CD8-positive, alpha-beta memory T cell (primary cell): ENCODE measurements at places on chromosomes 1 and 21. TPM values are rescaled to one million over a fixed set of nuclear protein-coding genes. Genes with fewer than 3 reads are reported as not detected.

- H3K27ac ChIP-seq: no peak overlapping the region
- H3K27me3 ChIP-seq: no peaks in the 10 kb centered on the region
- peaks cover 41% of the 10 kb centered on the region for H3K36me3 ChIP-seq
- DNase-seq: no peak
These were observed 27.1 kb downstream of the MRAP start for GRCh38 chr21:32325706-32326105.

- no peaks in the 10 kb centered on the region for H3K27me3 ChIP-seq
- no peak for DNase-seq
- no peaks in the 10 kb centered on the region for H3K36me3 ChIP-seq
These were observed 121.3 kb downstream of the TGFB2 start for GRCh38 chr1:218466341-218467010.

- H3K36me3 ChIP-seq: no peaks in the 10 kb centered on the region
- no peaks in the 10 kb centered on the region for H3K27me3 ChIP-seq
- H3K4me3 ChIP-seq: no peak overlapping the region
- H3K27ac ChIP-seq: no peak overlapping the region
- H3K4me1 ChIP-seq: peaks cover 3% of the 10 kb centered on the region
- no peak for DNase-seq
These were observed 8.8 kb downstream of the ETV3L start for GRCh38 chr1:157090771-157091170.

DNA sequence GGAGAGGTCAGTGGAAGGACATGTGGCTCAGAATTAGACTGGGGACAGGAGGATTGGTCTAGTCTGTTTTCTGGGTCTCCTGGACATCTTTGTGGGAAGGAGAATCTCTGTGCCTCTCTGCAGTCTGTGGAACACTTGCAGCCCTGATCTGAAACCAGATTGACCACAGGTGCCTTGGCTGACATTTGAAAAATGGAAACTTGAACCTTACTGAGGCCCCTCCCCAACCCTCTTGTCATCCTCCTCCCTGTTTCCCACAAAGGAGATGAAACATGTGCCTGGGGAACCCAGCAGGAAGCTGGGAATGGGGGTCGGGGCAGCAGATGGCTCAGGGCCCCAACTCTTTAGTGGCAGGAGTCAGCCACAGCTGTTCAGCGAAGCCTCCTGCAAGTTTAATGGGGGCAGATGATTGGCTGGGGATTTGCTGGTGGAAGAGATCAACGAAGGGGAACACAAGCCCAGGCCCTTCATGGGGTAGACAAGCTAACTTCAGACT lies 18.1 kb downstream of the VASH2 start:
- no peak overlapping the region for H3K27ac ChIP-seq
- no peak overlapping the region for H3K4me3 ChIP-seq
- no peaks in the 10 kb centered on the region for H3K4me1 ChIP-seq
- H3K27me3 ChIP-seq: no peaks in the 10 kb centered on the region

- H3K36me3 ChIP-seq: no peaks in the 10 kb centered on the region
- DNase-seq: no peak
- no peak overlapping the region for H3K27ac ChIP-seq
- peaks cover 11% of the 10 kb centered on the region for H3K27me3 ChIP-seq
- H3K4me3 ChIP-seq: no peak overlapping the region
These were observed 33.5 kb upstream of the TRIM17 start for GRCh38 chr1:228450200-228450599.

DNA sequence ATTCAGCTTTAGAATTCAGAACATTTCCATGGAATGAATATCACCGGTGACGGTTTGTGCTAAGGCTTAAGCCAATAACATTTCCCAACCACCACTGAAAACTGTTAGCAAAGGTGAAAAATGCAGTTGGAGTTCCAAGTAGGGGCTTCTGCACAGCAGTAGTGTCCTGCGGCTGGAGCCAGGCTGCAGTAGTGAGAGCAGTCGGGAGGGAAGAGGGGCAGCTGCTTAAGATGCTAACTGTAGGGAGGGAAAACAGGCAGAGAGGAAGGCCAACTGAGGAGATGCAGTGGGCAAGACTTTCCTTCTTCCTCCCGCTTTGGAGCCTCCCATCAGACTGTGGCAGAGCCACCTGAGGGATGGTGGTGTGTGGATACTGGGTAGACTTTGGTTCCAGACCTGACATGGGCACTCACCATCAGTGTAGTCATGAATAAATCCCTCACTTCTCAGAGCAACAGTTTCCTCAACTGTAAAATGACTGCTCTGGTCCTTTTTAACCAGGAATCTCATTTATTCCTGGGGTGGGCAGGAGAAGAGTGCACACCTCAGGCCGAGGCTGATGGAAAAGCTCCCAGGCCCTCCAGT lies 3.2 kb downstream of the F3 start:
- no peaks in the 10 kb centered on the region for H3K4me1 ChIP-seq
- no peaks in the 10 kb centered on the region for H3K36me3 ChIP-seq
- H3K27ac ChIP-seq: no peak overlapping the region
- DNase-seq: no peak

GRCh38 chr1:44798481-44799365 lies 1.5 kb upstream of the PLK3 start:
- H3K27me3 ChIP-seq: no peaks in the 10 kb centered on the region
- H3K27ac ChIP-seq: no peak overlapping the region
- H3K36me3 ChIP-seq: peaks cover 11% of the 10 kb centered on the region
- DNase-seq: no peak
- no peak overlapping the region for H3K4me3 ChIP-seq

- H3K27ac ChIP-seq: no peak overlapping the region
- DNase-seq: no peak
- H3K4me1 ChIP-seq: peaks cover 6% of the 10 kb centered on the region
- H3K36me3 ChIP-seq: no peaks in the 10 kb centered on the region
These were observed 4.0 kb upstream of the PLEKHM2 start for GRCh38 chr1:15680131-15680530.

- no peaks in the 10 kb centered on the region for H3K36me3 ChIP-seq
- no peak overlapping the region for H3K27ac ChIP-seq
- H3K4me3 ChIP-seq: no peak overlapping the region
- DNase-seq: no peak
These were observed 2135.4 kb downstream of the MRPL39 start for GRCh38 chr21:23471877-23472276.

DNA sequence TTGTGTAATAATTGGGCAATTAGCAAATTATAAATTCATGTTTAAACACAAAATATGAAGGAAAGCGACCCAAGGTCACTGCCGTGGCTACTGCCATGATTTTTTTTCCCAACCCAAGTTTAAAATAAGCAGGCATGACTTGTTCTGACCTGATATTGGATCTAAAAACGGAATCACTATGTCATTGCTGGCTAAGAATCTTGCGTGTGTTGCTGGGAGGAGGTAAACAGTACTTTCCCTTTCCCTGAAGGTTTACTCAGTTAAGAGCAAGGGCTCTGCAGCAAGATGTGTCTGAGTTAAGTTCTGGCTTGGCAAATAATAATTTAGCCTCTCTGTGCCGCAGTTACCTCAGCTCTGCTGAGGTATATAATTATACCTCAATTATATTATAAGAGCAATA lies 125.7 kb upstream of the L1TD1 start:
- H3K4me3 ChIP-seq: no peak overlapping the region
- H3K36me3 ChIP-seq: no peaks in the 10 kb centered on the region
- no peaks in the 10 kb centered on the region for H3K4me1 ChIP-seq
- H3K27me3 ChIP-seq: no peaks in the 10 kb centered on the region

GRCh38 chr1:27117733-27118439 lies 37.0 kb downstream of the SLC9A1 start:
- peaks cover 26% of the 10 kb centered on the region for H3K4me1 ChIP-seq
- no peak overlapping the region for H3K4me3 ChIP-seq
- no peak for DNase-seq
- H3K27ac ChIP-seq: no peak overlapping the region

DNA sequence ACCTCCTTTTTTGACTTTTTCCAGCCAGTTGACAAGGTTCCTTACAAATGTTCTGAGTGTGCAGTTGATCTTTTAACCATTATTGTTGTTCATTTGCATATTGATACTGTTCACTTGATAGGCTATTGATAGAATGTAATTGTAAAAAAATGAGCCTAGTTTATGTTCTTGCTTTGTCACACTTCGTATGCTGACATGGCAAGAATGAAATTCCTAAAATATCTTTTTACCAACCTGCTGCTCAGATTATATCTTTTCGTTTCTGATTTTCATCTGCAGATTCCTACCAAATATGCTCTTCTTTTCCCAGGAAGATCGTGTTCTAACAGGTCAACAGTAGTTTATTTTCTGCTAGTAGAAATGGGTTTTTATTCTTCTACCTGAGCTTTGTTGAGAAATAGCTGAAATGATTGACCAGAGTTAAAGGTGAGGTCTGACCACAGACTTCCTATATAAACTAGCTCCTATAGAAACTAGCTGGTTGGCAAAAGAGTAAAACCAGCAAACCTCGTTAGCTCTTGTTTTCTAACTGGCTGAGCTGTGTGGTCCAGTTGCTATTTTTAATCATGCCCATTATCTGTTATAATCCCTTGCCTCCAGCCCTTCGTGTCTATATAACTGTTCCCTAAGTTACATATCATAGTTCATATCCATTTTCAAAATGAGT lies 174.8 kb downstream of the HS2ST1 start:
- no peak overlapping the region for H3K4me3 ChIP-seq
- H3K4me1 ChIP-seq: no peaks in the 10 kb centered on the region

GRCh38 chr21:38293765-38294164 lies 37.0 kb downstream of the KCNJ15 start:
- no peak overlapping the region for H3K27ac ChIP-seq
- peaks cover 36% of the 10 kb centered on the region for H3K4me1 ChIP-seq
- H3K36me3 ChIP-seq: no peaks in the 10 kb centered on the region
- H3K27me3 ChIP-seq: no peaks in the 10 kb centered on the region
- no peak overlapping the region for H3K4me3 ChIP-seq

- H3K36me3 ChIP-seq: no peaks in the 10 kb centered on the region
- H3K27me3 ChIP-seq: no peaks in the 10 kb centered on the region
- no peak overlapping the region for H3K27ac ChIP-seq
- DNase-seq: no peak
- H3K4me1 ChIP-seq: no peaks in the 10 kb centered on the region
These were observed 13.9 kb downstream of the BTBD8 start for GRCh38 chr1:92094090-92094489.

GRCh38 chr1:178643831-178644230 lies 81.2 kb upstream of the RALGPS2 start:
- no peaks in the 10 kb centered on the region for H3K27me3 ChIP-seq
- H3K36me3 ChIP-seq: no peaks in the 10 kb centered on the region
- DNase-seq: no peak
- H3K4me1 ChIP-seq: no peaks in the 10 kb centered on the region

DNA sequence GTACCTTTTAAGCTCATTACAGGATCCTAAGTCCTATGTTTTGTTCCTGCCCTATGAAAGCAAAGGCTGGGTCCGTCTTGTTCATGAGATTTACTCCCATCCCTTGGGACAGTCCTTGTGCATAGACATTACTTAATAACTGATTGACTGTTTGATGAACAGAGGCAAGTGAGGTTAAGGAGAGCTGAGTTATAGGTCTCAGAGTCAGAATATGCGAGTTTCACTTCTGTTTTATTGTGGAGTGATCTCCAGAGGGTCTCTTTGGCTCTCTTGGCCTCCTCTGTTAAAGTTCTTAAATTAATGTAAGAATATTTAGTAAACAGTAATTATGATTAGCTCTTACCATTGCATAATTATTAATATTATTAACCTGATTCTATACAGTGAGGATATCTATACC lies 52.6 kb downstream of the BRINP2 start:
- no peak overlapping the region for H3K27ac ChIP-seq
- no peak overlapping the region for H3K4me3 ChIP-seq
- H3K4me1 ChIP-seq: no peaks in the 10 kb centered on the region

The PTCH2 gene
- total RNA-seq: 1.1 TPM

The ETNK2 gene
- total RNA-seq: 1.1 TPM

The ABCD3 gene
- 36.7 TPM for total RNA-seq

The ZSWIM5 gene
- 1.3 TPM for total RNA-seq

The NHLH1 gene
- total RNA-seq: 0.48 TPM

The MCOLN3 gene
- total RNA-seq: 0.50 TPM
